ENCODE measurements at places on chromosomes 13 and 19.
A peak's percentile ranks its signal among the peaks of the same experiment; 100 is the strongest.

DNA sequence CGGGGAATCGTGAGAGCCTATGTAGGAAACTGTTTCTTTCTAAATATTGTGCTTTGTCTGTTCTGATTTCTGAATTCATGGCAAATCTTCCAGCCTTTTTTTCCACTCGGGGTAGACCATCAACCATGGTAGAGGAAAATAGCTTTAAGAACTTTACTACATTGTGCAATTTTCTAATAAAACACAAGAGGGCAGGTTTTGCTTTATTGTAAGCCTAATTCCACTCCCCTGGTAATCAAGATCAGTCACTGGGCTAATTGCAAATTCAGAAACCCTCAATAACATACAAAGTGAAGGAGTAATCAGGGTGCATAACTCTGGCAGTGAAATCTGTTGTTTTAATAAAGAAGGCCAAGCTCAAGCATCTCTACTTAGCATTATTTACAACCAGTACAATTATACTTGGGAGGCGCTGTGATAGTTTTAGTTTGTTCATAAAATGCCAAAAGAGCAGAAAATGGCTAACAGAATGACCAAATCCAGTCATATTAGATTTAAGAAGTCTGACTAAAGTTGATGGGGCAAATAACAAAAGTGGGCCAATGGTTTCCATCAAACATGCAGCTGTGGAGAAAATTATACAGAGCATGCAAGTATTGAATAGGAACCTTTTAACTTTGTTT lies 43.8 kb downstream of the DCT start:
- DNase-seq: peak; percentile 67

DNA sequence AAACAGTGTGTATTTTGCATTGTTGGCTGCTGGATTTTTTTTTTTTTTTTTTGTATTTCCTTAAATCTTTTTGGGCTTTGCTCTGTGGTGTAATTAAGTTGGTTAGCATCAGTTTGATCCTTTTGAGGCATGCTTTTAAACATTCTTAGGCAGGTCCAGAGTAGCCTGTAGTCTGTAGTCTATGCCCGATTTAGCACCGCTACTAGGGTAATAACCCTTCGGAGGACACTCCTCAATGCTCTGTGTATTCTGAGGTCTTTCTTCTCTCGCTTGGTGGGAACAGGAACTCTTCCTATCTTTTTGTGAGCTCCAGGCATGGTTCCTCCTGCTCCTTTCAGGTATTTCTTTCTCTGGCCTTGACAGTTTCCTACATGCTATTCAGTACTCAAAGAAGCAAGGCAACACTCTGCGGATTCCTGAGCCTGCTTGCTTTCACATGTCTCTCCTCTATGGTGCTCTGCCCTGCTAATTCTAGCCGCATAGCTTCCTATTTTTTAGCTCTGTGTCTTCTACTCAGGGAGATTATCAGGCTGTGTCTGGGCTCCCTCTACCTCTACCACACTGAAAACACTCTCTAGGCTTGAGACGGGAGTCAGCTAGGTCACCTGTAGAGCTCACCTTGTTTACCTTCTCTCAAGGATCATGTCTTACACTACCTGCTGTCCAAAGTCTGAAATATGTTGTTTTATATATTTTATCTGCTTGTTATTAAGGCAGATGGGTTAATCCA lies 195.1 kb downstream of the NDFIP2 start:
- DNase-seq: no peak

DNA sequence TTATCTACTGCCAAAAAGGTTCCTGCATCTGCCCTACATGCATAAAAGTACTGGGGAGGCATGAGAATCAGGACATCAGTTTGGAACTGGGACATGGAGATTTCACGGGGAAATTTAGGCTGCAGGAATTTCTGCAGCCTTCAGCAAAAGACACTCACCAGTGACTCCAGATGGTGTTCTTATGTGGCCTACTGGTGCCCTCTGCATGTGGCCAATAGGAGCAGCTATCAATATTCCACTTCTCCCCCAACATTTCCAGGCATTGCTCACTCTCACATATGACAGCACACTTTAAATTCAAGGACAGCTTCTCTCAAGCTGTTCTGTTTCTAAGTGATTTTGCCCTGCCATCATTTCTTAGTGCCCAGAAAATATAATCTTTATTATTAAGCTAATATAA lies 570.5 kb upstream of the ARGLU1 start:
- no peak for DNase-seq

DNA sequence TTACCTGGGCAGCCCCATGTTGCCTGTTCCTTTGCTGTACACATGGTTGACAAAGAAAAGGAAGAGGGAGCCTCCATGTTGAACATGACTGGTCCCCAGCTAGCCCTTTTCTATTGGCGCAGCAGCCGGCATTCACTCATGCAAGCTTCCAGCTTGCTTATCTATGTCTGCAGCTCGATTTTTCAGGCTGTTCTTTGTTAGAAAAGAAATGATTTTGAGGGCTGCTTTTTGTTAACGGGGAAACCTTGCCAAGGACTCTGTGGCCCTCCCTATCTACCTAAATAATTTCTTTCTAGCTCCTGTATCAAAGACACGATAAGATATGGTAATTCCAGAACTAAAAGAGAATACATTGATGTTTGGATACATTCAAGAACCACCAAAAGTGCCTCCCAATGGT lies 20.4 kb upstream of the ADGRE2 start:
- DNase-seq: no peak

- no peak for DNase-seq
These were observed 787 bp downstream of the ZNF580 start for GRCh38 chr19:55641426-55642152.

DNA sequence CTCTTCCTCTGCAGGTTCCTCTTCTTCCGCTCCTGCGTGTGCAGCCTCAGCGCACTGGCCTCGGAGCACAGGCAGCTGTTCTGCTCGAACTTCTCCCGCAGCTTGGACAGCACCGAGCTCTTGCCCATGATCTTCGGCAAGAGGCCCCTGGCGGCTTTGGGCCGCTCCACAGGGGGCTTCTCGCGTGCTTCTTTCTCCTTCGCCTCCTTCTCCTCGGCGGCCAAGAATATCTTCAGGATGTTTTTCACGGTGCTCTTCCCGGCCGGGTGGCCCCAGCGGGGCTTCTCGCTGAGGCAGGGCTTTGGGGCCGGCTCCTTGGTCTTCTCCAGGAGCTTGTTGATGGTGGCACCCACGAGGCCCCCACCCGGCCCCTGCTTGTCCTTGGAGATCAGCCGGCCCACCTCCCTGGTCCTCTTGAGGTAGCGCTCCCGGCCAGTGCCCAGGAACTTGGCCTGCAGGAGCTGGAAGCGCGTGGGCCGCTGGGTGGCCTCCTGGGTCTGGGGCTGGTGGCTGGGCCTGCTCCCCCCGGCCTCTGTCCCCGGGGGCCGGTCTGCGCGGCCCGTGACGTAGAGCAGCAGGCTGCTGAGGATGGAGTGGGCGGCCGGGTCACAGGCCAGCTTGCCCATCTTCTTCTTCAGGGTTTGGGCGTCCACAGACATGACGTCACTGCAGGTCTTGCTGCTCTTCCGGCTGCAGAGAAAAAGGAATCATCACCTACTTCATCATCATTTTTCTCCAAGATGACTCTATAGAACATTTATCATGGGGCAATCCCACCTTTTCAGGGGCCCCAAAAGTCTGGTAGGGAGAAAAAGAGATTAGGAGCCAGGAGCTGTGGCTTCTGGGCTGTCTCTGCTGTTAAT lies 43.8 kb upstream of the GRTP1 start:
- no peak for DNase-seq

DNA sequence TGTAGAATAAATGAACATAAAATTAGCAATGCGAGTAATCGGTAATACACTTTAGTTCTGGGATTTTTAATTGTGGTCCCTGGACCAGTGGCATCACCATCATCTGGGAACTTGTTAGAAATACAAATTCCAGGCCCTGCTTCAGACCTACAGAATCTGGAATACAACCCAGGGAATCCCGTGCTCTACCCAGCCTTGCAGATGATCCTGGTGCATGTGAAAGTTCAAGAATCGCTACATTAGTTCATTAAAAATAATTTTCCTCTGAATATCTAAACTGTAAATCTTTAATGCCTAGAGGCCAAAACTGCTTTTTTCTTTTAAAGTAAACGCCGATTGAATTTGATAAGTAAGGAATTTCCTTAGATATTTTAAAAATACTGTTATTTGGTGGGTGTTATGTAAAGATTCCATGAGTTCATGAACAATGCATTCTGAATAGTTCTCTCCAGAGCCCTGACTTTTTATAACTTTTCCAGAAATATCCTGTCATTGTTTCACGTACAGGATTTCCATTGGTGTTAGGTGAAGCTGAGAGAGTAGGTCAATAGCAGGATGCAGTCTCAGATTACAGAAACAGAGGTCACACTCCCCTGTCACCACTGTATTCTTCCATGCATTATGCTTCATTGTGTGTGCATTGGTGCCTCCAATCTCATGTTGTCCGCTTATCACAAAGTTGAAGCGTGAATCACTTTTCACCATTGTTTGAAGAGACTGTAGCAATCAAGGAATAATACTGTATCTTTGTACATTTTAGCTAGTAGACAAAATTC lies 596.5 kb upstream of the KLF12 start:
- DNase-seq: no peak

- DNase-seq: peak; percentile 10
These were observed 16.3 kb downstream of the POP4 start for GRCh38 chr19:29622166-29623070.

GRCh38 chr13:78168981-78169380 lies 250.3 kb upstream of the EDNRB start:
- no peak for DNase-seq

GRCh38 chr19:55068950-55069864 lies 6.3 kb upstream of the RDH13 start:
- DNase-seq: peak; percentile 30

GRCh38 chr13:75365724-75366173 lies 116.2 kb downstream of the TBC1D4 start:
- DNase-seq: peak; percentile 84

DNA sequence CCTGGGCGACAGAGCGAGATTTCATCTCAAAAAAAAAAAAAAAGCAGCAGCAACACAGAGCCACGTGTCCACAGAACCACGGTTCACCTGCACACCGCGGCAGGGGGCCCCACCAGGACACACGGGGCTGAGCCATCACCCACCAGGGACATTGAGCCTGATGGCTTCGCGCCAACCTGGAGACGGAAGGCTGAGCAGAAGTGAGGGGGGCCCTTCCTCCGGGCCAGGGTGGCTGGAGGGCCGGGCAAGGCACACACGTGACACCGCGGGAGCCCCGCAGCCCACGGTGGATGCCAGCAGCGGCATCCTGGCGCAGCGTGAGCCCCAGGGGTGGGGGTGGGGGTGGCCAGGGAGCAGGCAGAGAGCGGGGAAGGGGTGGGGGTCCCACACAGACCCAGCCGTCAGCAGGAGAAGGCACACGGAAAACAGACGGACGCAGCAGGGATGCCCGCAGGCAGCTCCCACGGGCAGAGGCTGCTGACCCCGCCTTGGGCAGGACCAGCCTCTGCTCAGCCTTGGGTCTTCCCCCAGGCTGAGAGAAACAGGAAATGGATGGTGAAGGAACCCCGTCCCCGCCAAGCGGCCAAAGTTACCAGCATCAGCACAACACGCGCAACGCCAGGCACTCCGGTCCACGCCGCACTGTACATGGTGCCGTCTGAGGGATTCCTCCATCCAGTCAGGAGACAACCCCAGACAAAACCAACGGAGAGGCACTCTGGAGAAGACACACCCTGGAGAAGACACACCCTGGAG lies 33.6 kb downstream of the SBNO2 start:
- DNase-seq: no peak

GRCh38 chr13:101115762-101116171 lies 300.5 kb downstream of the NALCN start:
- peak; percentile 70 for DNase-seq

- peak; percentile 80 for DNase-seq
These were observed 2.2 kb upstream of the ZNF665 start for GRCh38 chr19:53195265-53195903.

- peak; percentile 37 for DNase-seq
These were observed 22.4 kb upstream of the EBI3 start for GRCh38 chr19:4206818-4207484.

GRCh38 chr19:32339988-32340874 lies 5.2 kb upstream of the ZNF507 start:
- peak; percentile 46 for DNase-seq

GRCh38 chr13:64697226-64697625 lies 2532.9 kb downstream of the PCDH9 start:
- DNase-seq: no peak

DNA sequence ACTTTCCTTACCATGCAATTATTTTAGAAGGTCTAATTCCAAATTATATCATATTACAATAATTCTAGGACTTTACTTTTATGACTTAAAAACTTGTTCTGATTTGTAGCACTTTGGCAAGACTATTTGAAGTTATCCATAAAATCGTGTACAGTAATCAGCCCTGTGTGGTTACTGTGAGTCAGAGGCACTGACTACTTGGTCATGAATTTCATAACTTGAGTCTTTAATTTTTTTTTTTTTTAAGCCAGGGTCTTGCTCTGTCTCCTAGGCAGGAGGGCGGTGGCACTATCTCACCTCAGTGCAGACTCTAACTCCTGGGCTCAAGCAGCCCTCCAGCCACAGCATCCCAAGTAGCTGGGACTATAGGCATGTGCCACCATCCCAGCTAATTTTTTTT lies 1319.2 kb upstream of the SLC10A2 start:
- peak; percentile 69 for DNase-seq

GRCh38 chr13:107006661-107007060 lies 438.7 kb upstream of the ARGLU1 start:
- DNase-seq: no peak
